Psoas muscle (tissue), 8 donors: ENCODE measurements at places on chromosomes 2 and 18.

DNA sequence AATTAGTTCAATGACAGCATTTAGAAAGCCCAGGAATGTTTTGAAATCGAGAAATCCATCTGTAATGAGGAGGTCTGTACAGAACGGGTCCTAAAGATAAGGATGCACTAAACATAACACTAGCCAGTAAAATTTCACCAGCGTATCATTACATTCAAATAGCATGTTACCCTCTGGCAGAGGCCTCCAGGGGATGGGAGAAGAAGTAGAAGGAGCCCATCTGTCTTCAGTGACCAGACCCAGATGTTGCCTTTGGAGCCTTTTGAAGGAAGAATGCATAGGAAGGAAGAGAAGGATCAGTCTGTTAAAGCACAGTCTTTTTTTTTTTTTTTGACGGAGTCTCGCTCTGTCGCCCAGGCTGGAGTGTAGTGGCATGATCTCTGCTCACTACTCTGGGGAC, 86.1 kb upstream of the BCL2L11 start:
- no peak for DNase-seq

GRCh38 chr2:212488611-212489010, 50.0 kb downstream of the ERBB4 start:
- no peak for DNase-seq

DNA sequence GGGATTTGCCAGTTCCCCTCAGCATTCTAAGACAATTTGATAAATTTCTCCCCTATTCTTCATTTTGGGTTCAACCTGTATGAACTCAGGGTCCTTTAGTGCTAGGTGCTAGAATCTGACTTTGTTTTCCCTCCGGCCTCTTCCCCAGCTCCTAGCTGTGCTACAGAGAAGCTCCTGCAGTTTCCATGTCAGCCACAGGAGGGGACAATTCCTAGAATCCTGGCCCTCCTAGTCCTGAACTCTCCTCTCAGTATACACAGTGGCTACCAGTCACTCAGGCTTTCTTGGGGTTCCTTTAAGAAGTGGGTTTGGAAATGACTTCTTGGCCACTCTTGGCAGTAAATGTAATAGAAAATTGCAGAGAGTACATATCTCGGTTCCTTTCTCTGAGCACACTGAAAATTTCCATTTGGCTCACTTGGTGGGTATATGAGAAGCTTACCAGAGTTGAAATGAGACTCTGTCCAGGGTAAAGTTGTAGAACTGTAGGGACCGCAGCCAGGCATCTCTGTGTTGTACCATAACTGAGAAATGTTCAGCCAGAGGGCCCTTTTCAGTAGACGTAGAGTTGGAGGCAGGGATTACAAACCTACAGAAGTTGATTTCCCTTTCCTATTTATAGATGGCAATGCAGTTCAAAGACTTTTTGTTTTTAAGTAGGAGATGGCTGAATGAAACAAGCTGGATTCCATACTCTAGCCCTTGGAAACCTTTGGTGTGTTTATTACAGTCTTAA, 5.0 kb upstream of the CHST10 start:
- DNase-seq: no peak

DNA sequence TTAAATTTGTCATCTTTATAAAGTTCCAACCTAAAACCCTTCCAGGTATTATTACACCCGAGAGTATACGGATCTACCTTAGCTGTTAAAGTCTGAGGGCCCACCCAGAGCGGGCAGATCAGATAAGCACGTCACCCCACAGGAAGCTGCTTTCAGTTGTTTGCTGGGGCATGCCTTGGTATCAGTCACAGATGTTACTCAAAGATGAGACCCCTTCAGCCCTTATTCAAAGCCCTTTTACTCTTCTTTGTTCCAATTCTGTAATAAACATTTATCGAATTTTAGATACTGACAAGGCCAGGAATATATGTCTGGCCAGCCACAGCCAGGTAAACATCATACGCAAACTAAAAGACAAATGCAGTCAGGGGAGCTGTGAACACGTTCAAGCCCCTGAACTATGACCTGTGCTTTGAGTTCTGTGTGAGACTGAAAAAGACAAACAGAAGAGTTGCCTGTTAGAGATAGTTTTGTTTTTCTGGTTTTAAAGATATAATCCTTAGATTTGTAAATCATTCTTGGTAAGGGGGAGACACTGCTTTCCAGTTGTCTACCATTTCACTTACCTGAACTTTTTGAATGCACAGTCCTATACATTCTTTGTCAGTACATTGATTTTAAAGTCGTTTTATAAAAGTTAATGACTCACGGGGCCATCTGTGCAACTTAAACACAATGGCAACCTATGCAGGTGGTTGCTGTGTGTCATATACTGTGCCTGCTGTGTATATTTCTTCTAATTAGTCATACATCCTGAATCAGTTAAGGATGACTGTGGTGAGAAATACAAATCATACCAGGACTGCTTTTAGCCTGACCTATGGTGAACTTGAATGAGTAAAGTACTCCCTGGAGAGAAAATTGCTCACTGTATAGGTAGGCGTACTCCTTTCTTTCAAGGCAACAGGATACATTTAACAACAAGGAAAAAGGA, 100.5 kb upstream of the ITPRID2 start:
- DNase-seq: no peak

DNA sequence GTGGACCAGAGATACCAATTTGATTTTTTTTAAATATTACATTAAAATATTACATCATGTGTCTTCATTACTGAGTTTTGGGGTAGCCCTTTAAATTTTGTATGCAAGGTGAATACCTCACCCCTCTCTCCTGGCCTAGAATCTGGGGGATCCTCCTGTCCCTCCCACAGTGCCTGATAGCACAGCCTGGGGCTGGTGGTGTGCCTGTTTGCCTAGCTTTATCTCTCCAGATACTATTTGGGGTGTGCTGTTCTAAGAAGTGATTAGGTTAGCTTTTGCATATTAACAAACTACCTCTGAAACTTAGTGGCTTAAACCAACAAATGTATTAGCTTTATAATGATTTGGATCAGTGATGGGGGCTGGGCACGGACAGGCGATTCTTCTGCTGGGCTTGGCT, 20.7 kb upstream of the B3GNT7 start:
- DNase-seq: no peak

- no peak for DNase-seq
These were observed 120.6 kb upstream of the EML6 start for GRCh38 chr2:54602736-54603322.

GRCh38 chr2:161090411-161090810, 69.8 kb upstream of the TANK start:
- no peak for DNase-seq

GRCh38 chr2:8966123-8966908, 37.2 kb downstream of the MBOAT2 start:
- DNase-seq: no peak

GRCh38 chr18:54479365-54479764, 111.7 kb upstream of the DYNAP start:
- no peak for DNase-seq

- no peak for DNase-seq
These were observed 32.6 kb downstream of the DSEL start for GRCh38 chr18:67483952-67484351.

GRCh38 chr2:84474176-84474575, 15.1 kb upstream of the SUCLG1 start:
- DNase-seq: no peak

DNA sequence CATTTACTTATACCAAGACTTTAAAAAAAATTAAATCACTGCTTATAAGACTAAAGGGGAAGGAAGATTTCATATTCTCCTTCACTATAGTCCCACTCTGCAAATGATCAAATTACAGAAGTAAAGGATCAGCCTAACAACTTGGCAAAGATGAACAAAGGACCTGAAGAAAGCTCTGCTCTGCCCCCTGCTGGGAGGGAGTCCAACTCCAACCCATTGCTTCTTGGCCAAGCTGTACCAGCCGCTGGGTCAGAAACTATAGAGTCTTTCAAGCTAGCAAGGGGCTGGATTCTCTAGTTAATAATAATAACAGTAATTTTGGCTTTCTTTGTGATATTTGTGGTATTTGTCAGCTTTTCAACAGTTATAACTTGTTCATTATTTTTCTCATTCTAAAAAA, 927.0 kb upstream of the CRIM1 start:
- no peak for DNase-seq

DNA sequence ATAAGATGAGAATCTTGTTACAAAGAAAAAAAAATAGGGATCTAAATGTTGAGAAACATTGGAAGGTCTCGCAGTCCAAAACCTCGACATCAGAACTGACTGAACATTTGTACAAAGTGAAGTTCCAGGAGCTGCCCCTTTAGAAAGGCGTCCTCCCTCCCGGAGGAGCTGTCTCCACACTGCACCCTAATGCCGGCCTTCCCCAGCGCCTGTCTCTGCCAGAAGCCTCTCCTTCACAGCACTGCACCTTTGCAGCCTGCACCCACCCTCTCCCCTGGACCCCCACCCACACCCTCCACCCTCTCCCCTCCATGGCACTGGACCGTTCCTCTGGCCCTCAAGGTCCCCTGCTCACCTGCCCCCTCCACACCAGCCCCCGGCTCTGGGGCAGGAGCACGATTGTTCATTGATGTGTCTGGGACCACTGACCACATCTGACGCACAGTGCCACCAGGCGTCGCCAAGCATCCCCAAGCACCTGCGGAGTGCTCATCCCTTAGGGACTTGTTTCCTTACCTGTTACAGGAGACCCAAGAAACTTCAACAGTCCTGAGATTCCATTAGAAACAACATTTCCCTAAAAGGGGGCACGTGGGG, 90.3 kb upstream of the SNTG2 start:
- no peak for DNase-seq

DNA sequence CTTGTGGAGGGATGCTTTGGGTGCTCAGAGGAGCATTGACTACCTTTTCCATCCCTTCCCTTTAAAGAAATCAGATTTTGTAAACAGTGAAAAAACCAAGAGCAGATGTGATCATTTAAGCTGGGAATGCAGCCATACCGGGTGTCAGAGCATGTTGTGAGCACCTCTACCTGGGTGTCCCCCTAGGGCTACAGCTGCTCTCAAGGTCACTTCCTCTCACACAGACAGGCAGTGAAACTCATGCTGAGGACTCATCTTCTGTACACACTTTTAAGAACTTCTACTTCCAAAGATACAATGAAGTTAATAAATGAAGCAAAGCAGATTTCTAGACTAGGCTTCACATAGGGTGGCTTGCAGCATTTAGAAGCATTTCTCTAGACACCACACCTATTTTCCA, 48.4 kb upstream of the FRZB start:
- DNase-seq: no peak

- DNase-seq: no peak
These were observed 20.0 kb downstream of the IL1RL2 start for GRCh38 chr2:102206666-102207341.

DNA sequence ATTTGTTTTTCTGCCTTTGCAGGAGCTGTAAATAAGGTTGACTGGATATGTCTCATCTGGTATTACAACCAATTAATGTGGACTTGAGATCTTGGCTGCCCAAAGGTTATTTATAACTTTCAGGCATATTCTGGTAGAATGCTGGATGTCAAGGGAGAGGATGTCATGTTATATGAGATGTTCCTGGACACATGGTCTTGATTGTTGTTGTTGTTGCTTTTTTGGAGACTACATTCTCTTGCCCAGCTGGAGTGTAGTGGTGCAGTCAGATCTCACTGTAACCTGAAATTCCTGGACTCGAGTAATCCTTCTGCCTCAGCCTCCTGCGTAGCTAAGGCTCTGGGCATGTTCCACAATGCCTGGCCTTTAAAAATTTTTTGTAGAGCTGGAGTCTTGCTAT, 83.3 kb downstream of the LCLAT1 start:
- DNase-seq: no peak

DNA sequence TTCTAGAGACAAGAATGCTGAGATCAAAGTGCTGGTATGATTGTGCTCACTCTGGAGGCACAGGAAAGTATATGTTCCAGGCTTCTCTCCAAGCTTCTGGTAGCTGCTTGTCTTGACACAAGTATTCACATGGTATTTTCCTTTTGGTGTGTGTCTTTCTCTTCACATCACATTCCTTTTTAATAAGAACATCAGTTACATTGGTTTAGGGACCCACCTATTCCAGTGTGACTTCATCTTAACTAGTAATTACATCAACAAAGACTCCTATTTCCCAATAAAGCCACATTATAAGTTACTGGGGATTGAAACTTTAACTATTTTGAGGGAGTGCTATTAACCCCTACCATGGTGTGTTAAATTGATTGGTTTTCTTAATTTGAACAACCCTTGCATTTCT, 119.1 kb downstream of the FSIP2 start:
- DNase-seq: no peak

- no peak for DNase-seq
These were observed 410.0 kb upstream of the TNP1 start for GRCh38 chr2:217269701-217270484.

DNA sequence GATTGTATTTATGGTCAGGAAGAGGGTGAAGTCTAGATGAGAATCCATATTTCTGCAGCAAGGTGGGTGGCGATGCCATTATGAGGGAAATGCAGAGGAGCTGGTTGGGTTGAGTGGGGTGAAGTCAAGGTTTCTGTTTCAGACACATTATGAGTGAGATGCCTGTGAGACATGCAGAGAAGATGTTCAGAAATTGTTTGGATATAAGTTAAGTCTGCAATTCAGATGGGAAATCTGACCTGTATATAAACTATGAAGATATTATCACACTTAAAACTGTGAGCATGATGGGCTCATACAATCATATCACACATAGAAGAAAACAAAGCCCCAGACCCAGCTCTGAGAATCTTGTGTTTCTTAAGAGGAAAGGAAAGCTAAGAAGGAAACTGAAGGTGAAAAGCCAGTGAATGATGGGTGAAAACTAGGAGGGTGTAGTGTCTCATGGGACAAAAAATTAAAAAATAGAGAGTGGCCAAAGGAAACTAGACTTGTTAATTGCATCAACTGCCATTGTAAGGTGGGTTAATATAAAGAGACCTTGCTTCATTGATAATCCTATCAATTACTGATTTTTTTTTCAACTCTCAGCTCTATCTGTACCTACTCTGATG, 14.2 kb downstream of the GALNT5 start:
- DNase-seq: no peak

GRCh38 chr2:235754357-235755207, 260.7 kb downstream of the AGAP1 start:
- no peak for DNase-seq

GRCh38 chr2:184357033-184357432, 241.3 kb upstream of the ZNF804A start:
- no peak for DNase-seq

DNA sequence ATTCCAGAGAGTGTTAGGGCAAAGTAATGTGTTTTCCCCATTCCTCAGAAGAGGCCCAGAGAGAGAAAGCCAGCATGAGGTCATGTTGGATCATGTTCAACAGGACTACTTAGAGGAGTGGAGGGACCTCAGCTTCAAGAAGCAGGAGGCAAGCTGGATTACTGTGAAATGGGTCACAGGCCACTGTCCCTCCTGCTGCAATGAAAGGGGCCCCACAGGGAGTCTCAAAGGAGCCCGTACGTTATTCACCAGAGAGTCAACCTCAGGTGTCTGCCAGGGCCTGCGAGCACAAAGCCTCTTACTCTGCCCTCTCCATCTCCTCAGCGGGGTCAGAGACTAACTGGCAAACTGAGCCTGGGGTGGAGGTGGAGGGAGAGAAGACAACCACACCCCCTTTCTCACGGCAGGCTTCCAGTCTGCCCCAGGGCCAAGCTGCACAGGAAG, 27.2 kb upstream of the ACYP2 start:
- no peak for DNase-seq
